ENCODE measurements at places on chromosomes 7 and 10.

- no peak for DNase-seq
Observed at GRCh38 chr10:109237050-109237449, 686.3 kb downstream of the XPNPEP1 start.

DNA sequence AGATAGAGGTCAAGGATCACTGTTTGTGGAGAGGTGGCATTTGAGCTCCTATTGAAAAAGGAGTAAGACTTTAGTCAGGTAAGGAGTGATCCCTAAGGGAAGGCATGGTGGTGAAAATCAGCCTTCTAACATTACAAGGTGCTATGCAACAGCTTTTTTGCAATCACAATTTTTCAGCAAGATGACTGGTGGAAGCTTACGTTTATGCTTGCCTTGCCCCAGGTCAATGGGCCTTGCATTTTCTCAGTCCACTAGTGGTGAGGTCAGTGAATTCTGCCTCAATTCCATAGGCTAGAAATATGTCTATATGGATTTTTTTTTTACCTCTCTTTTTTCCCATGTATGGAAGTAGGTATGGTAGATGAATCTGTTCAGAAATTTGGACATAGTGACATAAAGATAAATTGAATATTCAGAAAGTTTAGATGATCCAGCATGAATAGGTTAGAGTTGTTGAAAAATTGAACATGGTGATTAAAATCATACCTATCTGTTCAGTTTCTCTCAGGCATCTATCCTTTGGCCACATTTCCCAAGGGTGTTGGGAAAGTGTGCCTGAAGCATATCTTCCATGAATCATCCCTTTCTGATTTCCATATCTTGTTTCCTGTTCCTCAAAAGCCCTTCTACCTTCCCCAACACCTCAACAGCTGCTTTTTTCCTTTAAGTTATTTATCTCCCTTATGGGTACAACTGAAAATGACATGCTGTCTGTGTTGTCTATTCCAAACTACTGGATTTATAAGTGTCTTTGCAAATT, 71.9 kb upstream of the PTPRZ1 start:
- no peak for DNase-seq

GRCh38 chr10:99784016-99784726, 1.7 kb downstream of the ABCC2 start:
- DNase-seq, result no peak

GRCh38 chr7:129741743-129742213, 130.3 kb downstream of the NRF1 start:
- no peak for DNase-seq

GRCh38 chr10:80468002-80468401, 13.9 kb downstream of the TSPAN14 start:
- no peak for DNase-seq

DNA sequence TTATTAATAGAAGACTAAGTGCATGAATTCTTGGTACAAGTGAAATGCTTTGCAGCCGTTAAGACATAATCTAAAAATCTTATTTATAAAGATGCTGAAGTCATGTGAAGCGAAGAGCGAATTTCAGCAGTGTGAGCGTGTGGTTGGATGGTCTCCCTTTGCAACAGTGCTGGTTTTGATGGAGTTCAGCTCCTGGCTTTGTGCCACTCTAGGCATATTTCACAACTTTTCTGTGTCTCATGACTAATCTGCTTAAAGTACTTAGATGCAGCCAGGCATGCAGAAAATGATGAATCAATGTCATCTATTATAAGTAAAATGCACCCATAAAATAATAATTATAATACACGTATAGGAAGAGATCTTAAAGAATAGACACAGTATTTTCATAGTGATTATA, 107.2 kb upstream of the TCERG1L start:
- DNase-seq, result no peak

DNA sequence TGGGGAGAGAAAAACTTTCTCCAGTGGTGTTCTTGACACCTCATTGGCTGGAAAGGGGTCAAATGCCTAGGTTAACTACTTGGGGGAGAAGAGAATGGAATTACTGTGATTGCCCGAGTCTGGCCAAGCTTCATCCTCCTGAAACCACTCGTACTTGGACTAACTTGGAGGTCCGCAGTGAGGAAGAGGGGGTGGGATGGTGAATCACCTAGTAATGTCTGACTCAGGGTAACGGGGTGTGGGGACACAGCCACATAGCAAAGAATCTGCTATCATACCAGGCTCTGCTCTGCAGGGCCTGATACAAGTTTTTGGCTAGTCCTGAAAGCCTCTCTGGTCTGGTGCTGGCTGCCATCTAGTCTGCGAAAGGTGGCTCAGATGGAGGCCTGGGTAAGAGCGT, 190.9 kb downstream of the RPS24 start:
- no peak for DNase-seq

DNA sequence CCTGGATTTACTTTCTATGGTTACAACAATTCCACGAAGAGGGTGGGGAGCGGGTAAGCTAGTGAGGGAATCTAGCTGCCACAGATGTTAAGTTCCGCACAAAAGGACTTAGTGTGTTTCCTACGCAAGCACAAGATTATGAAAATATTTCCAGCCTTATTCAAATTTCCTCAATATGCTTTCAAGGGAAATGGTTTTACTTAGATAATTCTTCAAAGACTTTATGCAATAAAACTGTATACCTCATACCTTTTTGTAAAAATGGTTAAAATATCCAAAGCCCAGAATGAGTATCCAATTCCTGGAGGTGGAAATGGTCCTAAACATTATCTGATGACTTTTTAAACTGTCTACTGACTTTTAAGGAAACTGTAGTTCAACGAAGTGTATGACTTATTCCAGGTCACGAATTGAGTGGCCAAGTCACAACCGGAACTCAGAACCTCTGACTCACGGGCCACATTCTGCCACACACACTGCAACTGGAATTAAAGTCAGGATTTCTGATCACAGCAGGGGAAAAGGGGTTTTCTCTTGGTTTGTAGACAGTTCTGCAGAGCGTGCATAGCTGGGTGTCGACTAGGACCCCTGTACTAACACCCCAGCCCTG, 20.2 kb upstream of the INSIG1 start:
- peak; percentile 19 for DNase-seq

DNA sequence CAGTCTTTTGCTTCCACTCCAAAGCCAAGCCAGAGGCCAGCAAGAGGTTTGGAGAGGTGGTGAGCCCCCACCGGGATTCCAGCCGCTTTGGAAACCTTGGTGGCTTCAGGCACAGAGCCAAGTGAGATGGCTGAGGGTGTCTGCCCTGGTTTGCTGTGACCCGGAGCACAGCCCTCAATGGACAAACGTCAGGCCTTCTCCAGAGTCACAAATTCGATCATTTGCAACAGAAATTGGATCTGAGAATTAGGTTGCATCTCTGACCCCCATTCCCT, 885 bp upstream of the NKX1-2 start:
- no peak for DNase-seq

- DNase-seq, result no peak
Observed at GRCh38 chr10:132507409-132507955, 30.1 kb upstream of the INPP5A start.

GRCh38 chr7:117323851-117324711, 1.2 kb upstream of the WNT2 start:
- DNase-seq, result no peak

- peak; percentile 55 for DNase-seq
Observed at GRCh38 chr7:139095194-139095659, 14.3 kb downstream of the ZC3HAV1 start.

DNA sequence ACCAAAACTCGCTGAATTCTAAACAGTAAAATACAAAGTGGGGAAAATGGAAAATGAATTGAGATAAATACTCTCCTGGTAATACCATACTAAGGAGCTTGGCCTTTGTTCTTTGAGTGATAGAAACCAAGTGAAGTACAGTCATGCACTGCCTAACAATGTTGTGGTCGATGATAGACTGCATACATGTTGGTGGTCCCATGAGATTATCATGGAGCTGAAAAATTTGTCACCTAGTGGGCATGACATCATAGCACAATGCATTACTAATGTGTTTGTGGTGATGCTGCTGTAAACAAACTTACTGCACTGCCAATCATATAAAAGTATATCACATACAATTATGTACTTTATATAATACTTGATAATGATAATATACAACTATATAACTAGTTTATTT, 419.1 kb downstream of the ARL4A start:
- no peak for DNase-seq

DNA sequence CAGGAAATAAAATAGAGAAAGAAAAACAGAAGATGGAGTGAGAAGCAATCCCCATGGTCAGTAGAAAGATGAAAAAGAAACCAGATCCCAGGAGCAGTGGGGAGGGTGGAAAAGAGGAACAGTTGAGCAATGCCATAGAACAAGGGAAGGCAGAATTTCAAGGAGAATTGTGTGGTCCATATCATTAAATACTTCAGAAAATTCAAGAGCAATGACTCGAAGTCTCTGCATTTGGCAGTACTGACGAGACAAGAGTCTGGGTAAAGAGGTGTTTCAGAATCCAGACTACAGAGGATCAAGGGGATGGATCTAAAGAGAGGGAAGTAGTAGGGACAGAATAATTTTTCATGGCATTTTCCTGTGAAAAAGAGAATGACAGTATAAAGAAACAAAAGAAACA, 512.6 kb downstream of the PHTF2 start:
- no peak for DNase-seq

GRCh38 chr10:70352401-70353097, 29.9 kb downstream of the LRRC20 start:
- DNase-seq, result no peak

- DNase-seq, result no peak
Observed at GRCh38 chr7:88772776-88773175, 13.3 kb downstream of the ZNF804B start.

GRCh38 chr10:104274762-104275721, 6.1 kb downstream of the GSTO2 start:
- peak; percentile 55 for DNase-seq

DNA sequence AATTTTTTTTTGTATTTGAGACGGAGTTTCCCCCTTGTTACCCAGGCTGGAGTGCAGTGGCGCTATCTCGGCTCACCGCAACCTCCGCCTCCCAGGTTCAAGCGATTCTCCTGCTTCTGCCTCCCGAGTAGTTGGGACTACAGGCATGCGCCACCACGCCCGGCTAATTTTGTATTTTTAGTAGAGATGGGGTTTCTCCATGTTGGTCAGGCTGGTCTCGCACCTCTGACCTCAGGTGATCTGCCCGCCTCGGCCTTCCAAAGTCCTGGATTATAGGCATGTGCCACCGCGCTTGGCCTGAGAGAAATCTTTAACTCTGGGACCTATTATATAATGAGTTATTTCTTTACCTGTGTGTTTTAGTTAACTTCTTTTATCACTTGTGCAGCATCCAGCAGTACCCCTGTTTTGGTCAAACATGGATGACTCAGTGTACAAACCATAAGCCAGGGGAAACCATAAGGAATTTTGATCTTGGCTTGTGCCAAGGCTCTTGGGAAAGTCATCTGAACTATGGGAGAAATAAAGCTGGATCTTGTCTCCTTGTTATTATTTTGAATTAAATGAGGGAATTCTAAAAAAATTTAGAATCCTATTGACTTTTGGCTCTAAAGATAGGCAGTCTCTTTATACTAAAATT, 23.6 kb upstream of the ZRANB1 start:
- DNase-seq, result no peak

- no peak for DNase-seq
Observed at GRCh38 chr7:130222-130572, 62.2 kb upstream of the FAM20C start.

GRCh38 chr10:78071140-78071856, 37.6 kb downstream of the RPS24 start:
- no peak for DNase-seq

GRCh38 chr7:37342176-37342687, 106.4 kb downstream of the ELMO1 start:
- no peak for DNase-seq

DNA sequence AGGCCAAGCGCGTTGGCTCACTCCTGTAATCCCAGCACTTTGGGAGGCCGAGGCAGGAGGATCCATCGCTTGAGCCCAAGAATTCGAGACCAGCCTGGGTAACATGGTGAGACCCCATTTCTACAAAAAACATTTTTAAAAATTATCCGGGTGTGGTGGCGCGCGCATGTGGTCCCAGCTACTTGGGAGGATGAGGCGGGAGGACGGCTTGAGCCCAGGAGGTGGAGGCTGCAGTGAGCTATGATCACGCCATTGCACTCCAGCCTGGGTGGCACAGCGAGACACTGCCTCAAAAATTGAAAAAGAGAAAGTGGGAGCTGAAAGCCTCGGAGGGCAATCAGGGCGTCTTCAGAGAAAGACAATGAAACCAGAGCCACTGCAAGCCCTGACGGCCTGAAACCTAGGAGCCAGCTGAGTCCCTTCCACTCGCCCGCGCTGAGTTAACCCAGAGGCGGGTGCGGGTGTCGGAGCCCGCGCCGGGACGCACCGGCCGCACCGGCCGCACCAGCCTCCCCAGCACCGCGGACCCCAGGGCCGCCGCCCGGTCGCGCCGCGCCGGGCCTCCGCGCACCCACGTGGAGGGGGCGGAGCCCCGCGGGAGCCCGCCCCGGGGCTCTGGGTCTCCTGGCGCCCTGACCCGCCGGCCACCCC, 22.4 kb downstream of the ZFAND2A start:
- no peak for DNase-seq

DNA sequence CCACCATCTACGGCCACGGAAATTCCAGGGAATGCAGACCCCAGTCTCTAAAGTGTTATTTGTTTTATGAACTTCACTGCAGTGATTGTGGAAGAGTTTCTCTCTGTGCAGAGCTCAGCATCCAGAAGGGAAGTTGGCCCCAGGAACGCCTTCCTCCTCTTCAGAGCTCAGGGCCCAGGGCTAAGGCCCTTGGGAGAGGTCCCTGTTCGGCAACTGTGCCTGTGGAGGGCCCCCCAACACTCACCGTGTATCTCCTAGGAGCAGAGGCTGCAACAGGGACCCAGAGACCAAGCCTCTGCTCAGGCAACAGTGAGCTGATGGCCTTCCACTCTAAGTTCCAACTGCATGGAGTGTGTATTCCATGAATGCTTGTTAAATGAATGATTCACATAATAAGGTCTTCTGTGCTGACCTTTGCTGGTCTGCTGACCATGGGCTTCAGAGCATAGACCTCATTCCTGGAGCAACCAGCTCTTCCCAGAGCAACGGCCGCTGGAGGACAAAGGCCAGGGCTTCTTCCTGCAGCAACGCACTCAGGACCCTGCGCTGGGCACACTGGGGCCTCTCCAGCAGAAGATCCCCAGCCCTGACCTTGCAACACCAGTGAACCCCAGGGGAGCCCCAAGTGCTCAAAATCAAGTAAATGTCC, 7.7 kb downstream of the DIP2C start:
- no peak for DNase-seq

GRCh38 chr10:112466802-112467201, 19.8 kb downstream of the VTI1A start:
- no peak for DNase-seq

- DNase-seq, result no peak
Observed at GRCh38 chr7:24201226-24201625, 82.8 kb upstream of the NPY start.

DNA sequence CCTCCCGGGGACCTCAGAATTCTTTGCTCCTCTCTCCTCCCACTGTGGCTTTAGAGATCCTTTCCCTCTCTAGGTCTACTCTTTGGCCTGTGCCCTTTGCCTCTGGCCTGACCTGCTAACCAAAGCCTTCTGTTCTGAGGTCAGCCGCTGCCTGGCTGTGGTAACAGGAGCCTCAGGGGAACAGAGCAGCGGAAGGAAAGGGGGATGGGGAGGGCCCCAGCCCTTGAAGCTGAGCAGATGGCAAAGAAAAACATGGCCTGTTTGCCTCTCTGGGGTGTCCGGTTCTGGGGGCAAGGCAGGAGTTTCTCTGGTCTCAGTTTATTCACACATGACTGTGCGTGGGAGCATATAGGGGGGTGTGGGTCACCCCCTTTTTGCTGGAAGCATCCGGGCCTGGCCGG, 28.2 kb downstream of the COL26A1 start:
- peak; percentile 14 for DNase-seq

GRCh38 chr10:94150541-94151184, 156.9 kb downstream of the PLCE1 start:
- DNase-seq, result no peak

GRCh38 chr7:31997423-31997822, 72.8 kb downstream of the PDE1C start:
- DNase-seq, result no peak

Measured in stimulated activated CD4-positive, alpha-beta T cell treated with anti-CD3 and anti-CD28 coated beads, TNF-alpha, amount 100 ng/mL, for 24 hours (primary cell).